Activated T-helper 17 cell treated with anti-CD3 and anti-CD28 coated beads, Interleukin-2, amount 50 U/mL, for 72 hours (primary cell): ENCODE measurements at places on chromosomes 13 and 19. TPM values are rescaled to one million over a fixed set of nuclear protein-coding genes. Genes with fewer than 3 reads are reported as not detected.

SIGLEC14 gene
- total RNA-seq = not detected

- no peak for ATAC-seq
These were observed 168.5 kb upstream of the OBI1 start for GRCh38 chr13:78827471-78827870.

FFAR2 gene
- total RNA-seq = not detected

- ATAC-seq = no peak
These were observed 9.6 kb downstream of the IGFLR1 start for GRCh38 chr19:35732540-35733179.

DNA sequence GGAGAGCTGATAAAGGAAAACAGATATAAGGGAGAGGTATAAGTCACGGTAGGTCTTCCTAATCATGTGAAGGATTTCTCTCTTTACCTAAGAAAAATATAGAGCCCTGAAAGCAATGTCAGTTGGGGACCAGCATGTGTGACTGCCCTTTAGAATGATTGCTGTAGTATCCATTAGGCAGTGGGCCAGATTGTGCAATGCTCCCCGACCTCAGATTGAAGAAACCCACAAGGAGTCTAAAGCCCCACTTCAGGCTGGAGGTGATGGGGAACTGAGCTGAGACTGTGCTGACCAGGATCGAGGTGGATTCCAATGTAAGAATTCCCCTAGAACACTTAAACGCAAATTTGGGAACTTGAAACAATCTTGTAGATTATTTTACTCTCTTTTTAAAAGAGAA is 614.4 kb downstream of the LIG4 start:
- ATAC-seq = no peak

GRCh38 chr19:55042688-55043087 is 4.6 kb upstream of the GP6 start:
- no peak for ATAC-seq

GRCh38 chr19:45978156-45978555 is 4.5 kb upstream of the NOVA2 start:
- no peak for ATAC-seq

NKG7 gene
- total RNA-seq = 19.8 TPM

SPACA4 gene
- total RNA-seq = not detected

DNA sequence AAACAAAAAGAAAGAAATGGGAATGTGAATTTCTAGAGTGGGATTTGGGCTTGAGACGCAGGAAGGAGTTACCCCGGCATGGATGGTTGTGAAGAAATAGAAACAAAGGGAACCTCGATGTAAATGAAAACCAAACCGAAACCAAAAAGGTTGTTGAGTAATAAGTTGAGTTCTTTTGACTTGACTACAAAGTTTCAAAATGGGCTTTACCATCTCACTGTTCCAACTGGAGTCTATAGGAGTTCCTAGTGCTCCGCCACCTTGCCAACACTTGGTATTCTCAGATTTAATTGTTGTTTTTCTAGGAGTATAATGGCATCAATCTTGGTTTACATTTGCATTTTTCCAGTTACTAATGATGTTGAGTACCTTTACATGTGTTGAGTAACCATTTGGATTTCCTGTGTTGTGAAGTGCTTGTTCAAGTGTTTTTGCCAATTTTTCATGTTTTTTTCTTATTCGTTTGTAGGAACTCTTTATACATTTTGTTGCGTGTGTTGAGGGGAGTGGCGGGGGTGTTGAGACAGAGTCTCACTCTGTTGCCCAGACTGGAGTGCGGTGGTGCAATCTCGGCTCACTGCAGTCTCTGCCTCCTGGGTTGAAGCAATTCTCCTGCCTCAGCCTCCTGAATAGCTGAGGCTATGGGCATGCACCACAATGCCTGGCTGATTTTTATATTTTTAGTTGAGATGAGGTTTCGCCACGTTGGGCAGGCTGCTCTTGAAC is 9.2 kb downstream of the UBE2S start:
- peak; percentile 92 for ATAC-seq

ELAVL3 gene
- not detected for total RNA-seq

DNA sequence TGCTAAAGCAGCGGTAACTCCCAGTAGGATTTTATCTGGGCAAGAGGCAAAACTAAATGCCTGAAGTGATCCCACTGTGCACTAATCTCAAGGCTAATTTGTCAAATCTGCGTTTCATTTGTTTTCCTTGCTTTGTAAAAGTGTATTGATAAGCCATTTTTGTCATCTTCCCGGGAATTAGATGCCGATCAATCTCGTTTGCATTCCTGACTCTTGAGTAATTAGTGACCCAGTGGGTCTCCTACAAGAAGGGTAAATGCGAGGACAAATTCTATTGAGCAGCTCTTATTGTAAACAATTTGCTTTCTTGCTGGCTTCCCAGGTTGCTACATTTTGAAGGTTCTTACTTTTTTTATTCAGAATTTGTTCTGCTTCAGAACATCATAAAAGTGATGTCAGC is 129.7 kb downstream of the EFNB2 start:
- ATAC-seq = no peak

GRCh38 chr19:58563034-58563573 is 4.7 kb upstream of the UBE2M start:
- no peak for ATAC-seq

VASP gene
- 196 TPM for total RNA-seq

OR4F17 gene
- not detected for total RNA-seq

GRCh38 chr19:15934332-15935078 is at the start of gene CYP4F11:
TSS of gene CYP4F11 (minus strand) at chr19:15934529. CDS start at chr19:15934408, 121 bp downstream.
- no peak for ATAC-seq

DNA sequence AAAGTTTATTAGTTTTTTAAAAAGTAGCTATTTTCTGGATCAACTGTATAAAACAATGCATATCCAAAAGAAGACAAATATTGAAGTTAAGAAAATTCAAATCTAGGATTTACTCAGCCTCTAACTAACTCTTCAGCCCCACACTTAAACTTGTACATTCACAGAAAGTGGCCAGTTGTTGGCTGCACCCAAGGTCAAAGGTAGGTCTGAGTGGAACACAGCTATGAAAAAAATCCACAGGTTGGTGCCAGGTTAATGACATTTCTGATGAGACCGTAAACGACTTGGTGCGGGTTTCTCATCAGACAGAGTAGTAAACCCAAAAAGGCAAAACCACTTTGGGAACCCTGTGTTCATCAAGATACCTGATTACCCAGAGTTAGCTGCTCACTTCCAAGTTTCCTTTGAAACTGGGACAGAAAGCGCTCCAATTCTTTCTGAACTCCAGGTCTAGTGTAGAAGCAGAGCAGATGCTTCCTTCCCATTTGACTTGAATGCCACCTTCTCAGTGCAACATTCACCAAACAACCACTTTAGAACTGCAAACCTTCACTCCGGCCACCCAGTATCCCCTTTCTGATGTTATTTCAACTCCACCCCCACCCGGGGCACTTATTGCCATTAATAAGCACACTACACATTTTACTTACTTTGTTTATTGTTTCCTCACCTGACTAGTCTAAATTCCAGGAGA is 208.3 kb upstream of the STARD13 start:
- no peak for ATAC-seq

- ATAC-seq = no peak
These were observed 79.7 kb downstream of the GADD45B start for GRCh38 chr19:2555422-2556220.

GRCh38 chr19:4390017-4390566 is 10.3 kb downstream of the SH3GL1 start:
- ATAC-seq = no peak

DNA sequence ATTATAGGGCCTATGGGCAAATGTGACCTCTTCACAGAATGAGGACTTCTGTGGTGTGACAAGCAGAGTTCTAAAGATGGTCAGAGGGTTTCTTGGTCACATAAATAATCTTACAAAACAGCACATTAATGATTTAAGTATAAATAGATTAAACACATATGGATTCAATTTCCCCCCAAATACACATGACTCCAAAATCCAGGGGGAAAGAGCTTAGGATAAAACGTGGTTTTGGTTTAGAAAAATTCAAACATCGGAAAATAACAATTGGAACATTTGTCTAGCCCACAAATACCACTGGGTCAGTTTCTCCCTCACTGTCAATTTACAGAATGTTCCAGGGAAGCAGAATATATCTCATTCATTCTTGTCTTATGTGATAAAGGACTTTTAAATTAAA is 283.1 kb downstream of the COG6 start:
- ATAC-seq = no peak

GRCh38 chr19:33175886-33176669 is 18.1 kb upstream of the LRP3 start:
- ATAC-seq = no peak

- ATAC-seq = no peak
These were observed 130.5 kb downstream of the ATP11A start for GRCh38 chr13:112820318-112820717.

- ATAC-seq = no peak
These were observed 275.5 kb downstream of the ITGBL1 start for GRCh38 chr13:101728021-101728420.

CD209 gene
- not detected for total RNA-seq

DNA sequence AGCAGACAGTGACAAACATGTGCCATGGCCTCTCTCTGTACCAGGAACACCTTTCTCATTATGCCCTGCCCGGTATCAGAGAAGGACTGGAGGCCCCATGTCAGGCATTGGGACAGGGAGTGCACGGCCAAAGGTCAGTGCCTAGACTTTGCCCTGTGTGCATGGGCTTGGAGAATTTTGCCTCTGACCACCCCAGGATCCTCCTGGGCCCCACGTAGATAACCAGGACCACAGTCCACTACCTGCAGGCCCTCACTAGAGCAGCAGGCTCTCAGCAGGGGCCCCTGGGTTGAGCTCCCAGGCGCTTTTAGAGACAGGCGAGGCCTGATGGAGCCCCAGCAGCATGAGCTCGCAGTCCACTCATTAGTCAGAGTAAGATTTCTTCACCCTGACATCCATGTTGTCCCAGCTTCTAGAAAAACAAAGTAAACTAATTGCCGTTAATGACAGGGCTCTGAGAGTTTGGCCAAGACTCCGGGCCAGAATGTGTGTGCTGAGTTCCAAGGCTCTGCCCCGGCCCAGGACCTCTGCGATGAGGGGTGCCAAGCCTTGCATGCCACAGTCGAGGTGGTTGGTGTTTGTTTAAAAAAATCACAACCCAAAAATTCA is 42.7 kb downstream of the CAPN12 start:
- no peak for ATAC-seq

MCEMP1 gene
- total RNA-seq = not detected

DNA sequence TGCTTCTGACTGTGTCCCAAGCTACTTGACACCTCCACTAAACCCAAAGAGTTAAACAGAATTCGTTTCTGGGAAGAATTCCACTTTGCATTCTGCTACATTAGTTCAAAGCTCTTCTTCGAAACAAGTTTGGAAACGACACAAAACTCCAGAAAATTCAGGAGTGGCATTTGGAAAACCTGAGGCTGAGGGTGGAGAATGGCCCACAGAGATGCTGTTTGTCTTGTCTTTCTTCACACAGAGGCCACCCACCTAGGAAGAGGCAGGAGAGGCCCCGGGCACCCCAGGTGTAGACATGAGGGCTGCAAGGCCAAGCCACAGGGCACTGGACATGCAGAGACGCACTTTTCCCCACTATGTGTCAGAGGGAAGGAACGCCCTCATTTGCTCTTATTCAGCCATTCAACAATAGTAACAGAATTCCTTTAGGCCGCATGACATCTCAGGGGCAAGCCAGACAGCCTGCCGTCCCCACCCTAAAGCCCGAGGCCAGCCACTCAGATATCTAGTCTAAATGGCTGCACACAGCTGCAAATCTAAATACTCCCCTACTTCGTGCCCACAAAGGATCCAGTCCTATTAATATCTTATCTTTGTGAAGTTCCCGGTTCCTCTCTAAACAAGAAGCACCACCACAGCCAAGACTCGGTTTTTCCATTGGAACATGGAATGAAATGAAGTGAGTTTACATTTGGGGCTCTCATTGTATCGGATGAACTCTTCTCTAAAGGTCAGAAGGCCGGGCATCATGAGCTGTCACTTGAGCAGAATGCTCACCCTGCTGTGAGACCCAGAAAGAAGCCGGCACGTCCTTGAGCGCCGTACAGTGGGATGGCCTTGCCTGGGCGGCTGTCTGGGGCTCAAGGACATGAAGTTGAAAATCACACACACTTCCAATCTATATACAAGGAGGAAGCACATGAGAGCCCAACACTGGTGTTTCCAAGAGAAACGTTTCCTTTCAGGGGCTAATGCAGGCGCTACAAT is 19.8 kb downstream of the COL4A1 start:
- no peak for ATAC-seq

- no peak for ATAC-seq
These were observed 47.5 kb upstream of the GSX1 start for GRCh38 chr13:27744801-27745200.

GRCh38 chr13:80314711-80315653 is 25.9 kb downstream of the SPRY2 start:
- no peak for ATAC-seq

ZNF726 gene
- 12.4 TPM for total RNA-seq

DNA sequence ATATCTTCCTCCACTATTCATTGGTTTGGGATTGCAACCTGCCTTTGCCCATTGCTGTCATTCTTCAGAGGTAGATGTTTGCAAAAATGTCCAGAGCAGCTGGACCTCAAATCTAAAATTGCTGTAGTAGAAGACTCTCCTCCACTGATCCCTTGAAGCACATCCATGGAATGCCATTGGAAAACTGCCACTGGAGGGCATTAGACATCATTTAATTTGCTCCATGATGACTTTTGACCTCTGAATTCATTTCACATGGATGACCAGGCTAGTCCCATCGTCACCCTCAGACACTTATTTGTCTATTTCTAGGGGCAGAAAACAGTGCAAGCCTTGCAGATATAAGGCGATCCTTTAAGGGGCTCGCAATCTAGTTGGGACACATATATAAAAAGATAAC is 33.9 kb upstream of the FLT1 start:
- no peak for ATAC-seq
